ENCODE measurements at places on chromosomes 1 and 21.

DNA sequence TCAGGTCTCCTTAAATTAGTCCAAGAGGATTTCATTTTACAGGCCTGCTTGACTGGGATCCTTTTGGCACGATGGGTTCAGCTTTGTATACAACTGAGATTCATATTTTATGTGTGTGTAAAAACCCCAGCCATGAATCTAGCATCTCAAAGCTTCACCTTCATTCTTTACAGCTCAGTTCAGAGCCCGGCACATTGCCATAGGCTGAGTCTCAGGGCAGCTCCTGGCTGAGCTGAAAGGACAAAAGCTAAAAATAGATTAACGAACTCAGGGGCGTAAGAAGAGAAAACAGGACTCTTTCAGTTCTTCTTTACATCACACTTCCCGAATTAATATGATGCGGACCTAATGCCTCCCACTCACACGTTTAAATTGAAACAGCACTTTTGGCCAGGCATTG, 262.8 kb upstream of the PBX1 start:
- no peak for DNase-seq

DNA sequence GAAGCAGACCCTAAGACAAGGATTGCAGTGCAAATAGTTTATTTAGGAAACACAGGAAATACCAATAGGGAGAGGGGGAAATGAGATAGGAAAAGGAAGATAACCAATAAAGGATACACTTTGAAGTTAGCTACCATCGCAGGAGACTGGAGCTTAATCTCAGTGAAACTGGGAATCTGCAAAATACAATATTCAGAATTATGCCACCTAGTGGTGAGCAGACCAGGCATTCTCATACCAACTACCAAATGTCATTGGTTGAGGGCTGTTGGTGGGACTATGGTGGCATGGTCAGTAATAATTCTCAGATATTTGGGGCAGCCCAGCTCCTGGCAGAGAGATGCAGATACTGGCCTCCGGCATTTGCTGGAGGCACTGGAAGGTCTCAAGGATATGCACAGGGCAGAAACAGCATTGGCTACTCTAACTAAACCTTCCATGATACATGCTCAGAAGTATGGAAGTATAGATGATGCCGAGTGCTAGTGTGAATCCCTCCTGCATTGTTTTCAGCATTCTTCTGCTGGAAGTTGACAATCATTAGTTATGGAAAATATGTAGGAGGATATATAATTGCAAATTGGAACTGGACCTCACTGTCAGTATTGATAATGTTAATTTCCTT, 11.8 kb upstream of the ZFP69B start:
- DNase-seq = no peak

DNA sequence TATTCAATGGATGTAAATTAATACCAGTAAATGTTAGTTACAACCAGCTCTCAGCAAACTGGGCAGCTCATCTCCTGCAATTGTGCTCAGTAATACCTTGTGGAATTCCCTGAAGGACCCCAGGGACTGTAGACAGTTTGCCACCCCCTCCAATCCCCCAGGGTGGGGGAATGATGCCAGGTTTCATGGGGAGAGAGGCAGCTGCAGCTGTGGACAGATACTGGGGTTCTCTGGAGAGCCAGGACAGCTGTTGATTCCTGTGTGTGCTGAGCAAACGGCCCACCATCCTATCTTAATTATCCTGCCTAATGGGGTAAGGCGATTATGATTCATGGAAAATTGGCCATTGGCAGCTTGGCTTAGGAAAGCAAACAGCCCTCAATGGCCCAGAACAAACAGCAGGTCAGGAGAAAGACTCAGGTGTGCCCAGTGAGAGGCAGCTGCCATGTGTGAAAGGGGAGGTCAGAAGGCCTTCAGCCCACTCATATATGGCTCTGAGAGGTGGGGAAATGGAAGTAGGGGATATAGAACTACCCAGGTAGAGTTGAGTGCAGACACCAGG, 148.9 kb upstream of the CTTNBP2NL start:
- no peak for DNase-seq

DNA sequence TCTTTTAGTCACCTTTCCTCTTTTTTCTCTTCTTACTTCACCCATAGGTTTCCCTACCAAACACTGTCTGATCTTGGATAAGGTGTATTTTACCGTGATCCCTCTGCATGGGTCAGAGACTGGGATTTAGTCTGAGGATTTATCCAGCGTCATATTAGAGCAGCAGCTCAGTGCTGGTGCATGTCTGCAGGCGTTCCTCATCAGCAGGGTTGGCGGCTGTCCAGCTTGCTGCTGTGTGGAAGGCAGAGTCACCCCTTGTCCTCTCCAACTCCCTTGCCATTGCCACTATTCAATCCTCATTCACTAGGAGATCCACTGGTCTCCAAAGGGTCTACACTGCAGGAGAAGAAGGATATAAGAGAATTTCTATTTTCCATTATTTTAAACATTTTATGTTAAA, 7.3 kb upstream of the FAM78B start:
- no peak for DNase-seq
